ENCODE measurements at places on chromosomes 2 and 18.

DNA sequence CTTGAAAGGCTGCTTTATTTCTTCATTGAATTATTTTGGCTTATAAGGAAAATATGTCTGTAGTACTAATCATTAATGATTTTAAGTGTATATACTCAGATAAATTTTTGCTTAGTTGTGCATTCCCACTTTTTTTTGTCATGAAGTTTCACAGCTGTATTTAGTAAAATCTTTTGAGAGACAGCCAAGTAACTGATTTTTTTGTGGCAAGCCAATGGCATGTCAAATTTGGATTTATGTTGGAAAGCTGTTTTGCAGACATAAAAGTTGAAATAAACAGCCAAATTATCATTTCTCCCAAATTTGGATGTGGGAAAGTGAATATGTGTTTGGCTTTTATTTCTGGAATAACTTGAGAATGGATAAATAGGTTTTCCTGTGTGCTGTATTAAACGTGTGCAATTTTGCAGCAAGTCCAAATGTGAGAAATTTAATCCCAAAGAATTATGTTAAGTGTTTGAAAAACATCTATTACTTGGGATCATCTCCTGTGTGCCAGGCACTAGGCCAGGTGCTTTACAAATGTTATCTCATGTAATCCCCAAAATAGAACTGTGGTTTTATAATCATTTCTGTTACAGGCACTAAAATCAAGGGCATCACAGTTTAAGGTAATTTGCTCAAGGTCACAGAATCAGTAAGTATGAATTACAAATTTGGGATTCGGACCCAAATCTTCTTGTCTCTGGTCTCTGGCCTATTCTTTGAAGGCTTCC is 160.4 kb downstream of the PTPRM start:
- DNase-seq = no peak

GRCh38 chr2:127037476-127037875 is 69.5 kb downstream of the BIN1 start:
- DNase-seq = no peak

- no peak for DNase-seq
Measured at GRCh38 chr18:58362027-58362575, 266.8 kb downstream of the ALPK2 start.

DNA sequence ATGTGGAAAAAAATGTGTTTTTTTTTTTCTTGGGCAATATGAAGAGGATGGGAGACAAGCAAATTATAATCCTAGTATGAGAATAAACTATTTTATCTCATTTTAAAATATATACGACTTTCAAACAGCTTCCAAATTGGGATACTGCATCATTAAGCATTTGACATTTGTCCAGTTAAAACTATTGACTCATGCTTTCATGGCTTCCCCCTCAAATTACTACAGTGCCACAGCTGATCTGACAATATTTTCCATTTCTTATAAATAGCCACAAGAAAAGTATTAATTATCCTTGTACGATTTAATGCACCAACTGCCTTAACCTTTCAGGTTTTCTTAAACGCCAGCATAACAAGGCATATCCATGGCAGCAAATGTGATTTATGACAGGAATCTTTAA is 1134.8 kb upstream of the ZEB2 start:
- no peak for DNase-seq

DNA sequence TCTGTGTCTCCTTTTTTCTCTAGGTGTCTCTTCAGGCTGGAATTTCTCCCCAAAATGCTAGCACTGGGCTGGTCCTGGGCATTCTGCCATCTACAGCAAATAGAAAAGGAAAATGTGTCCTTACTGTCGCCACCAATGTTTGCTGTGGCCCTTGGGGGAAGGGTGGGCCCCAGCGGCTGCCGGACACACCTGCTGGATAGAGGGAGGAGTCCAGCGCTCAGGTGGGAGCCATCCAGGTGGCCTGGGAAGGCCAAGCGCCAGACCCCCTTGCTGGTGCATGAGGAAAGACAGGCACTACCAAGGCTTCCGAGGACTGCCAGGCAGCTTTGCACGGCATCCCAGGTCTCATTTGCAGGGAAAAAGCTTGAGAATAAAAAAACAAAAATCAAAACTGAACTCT is 147.7 kb upstream of the GATA6 start:
- DNase-seq = no peak

DNA sequence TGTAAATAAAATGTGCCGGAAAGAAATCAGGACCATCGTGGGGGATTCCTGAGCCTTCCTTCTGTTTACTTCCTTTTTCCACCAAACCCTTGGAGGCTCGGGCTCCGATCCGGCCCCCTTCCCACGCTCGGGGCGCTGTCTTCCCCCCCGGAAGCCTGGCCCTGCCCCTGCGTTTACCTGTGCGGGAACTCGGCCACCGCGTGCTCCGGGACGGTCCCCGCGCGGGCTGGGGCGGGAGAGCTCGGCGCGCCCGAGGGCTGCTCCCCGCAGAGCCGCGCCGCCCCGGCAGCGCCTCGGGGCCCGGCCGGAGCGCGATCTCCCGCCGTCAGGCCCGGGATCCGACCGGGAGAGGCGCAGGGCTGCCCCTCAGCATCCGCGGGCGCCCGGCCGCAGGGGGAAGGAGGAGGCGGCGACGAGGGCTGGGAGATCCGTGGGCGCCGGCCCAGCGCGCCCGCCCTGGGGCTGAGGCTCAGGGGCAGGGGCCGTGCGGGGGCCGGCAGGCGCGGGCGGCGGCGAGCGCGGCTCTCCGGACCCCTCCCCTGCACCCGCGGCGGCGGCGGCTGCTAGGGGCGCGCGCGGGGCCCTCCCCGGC is 435 bp downstream of the ADCY3 start:
- DNase-seq = no peak

DNA sequence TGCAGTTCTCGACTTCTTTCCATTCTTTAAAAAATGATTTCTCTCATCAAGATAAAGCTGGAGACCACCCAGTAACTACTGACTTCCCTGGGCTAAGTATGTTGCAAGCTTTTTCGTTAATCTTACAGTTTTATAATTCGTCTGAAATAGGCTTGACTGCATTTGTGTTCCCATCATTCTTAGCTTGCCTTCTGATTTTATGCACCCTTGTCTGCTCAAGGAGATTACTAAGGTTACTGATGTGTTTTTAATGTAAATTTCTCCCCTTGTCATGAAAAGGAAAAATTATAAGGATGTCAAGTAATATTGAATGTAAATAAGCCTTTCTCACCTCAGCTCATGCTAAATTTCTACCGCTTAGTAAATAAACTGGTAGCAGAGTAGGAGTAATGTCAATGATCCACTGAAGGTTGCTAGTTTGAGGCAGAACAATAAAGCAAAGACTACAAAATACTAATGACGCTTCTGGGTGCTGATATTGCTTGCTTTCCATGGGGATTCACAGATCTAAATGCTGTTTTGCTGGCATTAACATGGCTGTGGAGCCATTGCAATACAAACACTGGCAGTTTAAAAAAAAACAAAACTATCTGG is 91.9 kb upstream of the CDH20 start:
- no peak for DNase-seq

- no peak for DNase-seq
Measured at GRCh38 chr18:22344445-22344844, 73.3 kb downstream of the CTAGE1 start.

GRCh38 chr18:25237571-25238267 is 114.2 kb downstream of the ZNF521 start:
- no peak for DNase-seq

GRCh38 chr2:47810850-47811249 is 27.9 kb downstream of the MSH6 start:
- DNase-seq = no peak

- DNase-seq = no peak
Measured at GRCh38 chr2:187617905-187618304, 63.7 kb upstream of the TFPI start.

GRCh38 chr2:83650161-83650560 is 808.9 kb downstream of the SUCLG1 start:
- DNase-seq = no peak
